Aortic smooth muscle cell (primary cell): ENCODE measurements at places on chromosomes 1 and 21. TPM values are rescaled to one million over a fixed set of nuclear protein-coding genes. Genes with fewer than 3 reads are reported as not detected.

Gene FGR
- total RNA-seq: not detected in 2 replicates

Gene SPTA1
- total RNA-seq: under 0.01 and 0.12 TPM in 2 replicates

Gene MARK1
- total RNA-seq: 1.3 and 2.1 TPM in 2 replicates

Gene EXTL1
- 0.06 and 0.13 TPM in 2 replicates for total RNA-seq
